Activated CD4-positive, alpha-beta T cell treated with anti-CD3 and anti-CD28 coated beads, Interleukin-2, amount 10 ng/mL, durations not matched to agents 7 days and 5 days (primary cell): ENCODE measurements at places on chromosomes 12 and 14. TPM values are rescaled to one million over a fixed set of nuclear protein-coding genes. Genes with fewer than 3 reads are reported as not detected.

GRCh38 chr14:54789166-54789565 is 113.5 kb downstream of the GCH1 start:
- DNase-seq = no peak

COL2A1 gene
- not detected for total RNA-seq

TROAP gene
- 111 TPM for total RNA-seq

- DNase-seq = peak; percentile 91
Measured at GRCh38 chr12:7129872-7130691, at the start of gene CLSTN3. TSS of gene CLSTN3 (plus strand) at chr12:7130371. CDS start at chr12:7130649, 278 bp downstream.

- DNase-seq = no peak
Measured at GRCh38 chr14:99645545-99646505, 896 bp downstream of the HHIPL1 start.

DNA sequence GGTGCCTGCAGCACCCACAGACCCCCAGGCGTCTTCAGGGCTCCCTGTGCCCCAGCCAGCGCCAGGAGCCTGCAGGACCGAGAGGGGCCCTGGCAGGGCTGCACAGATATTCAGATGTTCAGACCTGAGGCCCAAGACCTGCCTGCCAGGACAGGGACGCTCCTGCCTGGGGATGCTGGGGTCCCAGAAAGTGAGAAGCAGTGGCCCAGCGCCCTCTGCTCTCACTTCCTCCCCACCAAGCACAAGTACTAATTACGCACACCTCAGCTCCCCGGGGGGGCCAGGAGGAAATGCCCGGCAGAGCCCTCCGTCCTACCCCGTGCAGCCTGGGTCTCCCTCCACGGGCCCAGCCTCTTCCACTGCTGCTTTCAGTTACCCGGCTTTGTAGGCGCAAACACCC is 28.8 kb upstream of the INF2 start:
- no peak for DNase-seq

GRCh38 chr12:90510948-90511347 is 444.0 kb downstream of the CCER1 start:
- DNase-seq = no peak

GRCh38 chr12:122394626-122395194 is 27.8 kb downstream of the CLIP1 start:
- DNase-seq = no peak
